PC-3 (cell line): ENCODE measurements at places on chromosomes 1 and 21.
A peak's percentile ranks its signal among the peaks of the same experiment; 100 is the strongest.

GRCh38 chr1:40362199-40362598 lies 11.3 kb upstream of the SMAP2 start:
- no peak for DNase-seq

DNA sequence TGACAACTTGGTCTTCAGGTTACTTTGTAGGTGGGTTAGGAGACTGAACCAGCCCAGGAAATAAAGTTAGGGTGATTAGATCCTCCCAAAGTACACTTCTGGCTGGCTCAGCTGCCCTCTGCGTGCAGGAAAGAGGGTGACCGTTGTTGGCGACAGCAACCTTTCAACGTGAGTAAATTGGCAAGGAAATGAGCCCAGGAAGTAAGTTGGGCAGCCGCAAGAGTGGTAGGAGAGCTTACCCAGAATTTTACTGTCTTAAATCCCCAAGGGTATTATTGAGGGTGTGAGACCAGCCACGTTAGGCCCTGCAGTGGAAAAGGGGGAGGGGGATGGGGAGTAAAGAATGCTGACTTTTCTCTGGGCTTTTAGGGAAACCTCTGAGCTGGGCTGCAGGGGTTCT lies 1.6 kb downstream of the TENT5C start:
- peak; percentile 71 for DNase-seq

- DNase-seq: peak; percentile 12
Observed at GRCh38 chr1:169694304-169695075, 16.9 kb downstream of the SELL start.

- no peak for DNase-seq
Observed at GRCh38 chr21:43716376-43717165, 2.4 kb upstream of the PDXK start.

DNA sequence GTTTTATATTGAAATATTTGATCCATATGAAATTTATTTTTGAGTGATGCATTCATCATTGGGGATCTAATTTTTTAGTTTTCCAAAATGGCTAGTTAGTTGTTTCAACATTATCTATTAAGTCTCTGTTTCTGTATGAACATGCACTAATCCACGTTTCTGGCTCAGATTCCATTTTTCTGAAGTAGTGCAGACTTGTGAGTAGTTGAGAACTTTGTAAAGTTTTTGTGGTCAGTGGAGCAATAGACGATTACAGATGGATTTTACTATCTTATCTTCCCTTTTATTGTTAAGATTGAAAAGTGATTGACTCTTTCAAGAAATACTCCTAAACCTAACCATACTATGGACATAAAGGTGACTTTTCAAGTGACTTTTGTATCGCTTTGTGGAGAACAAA lies 16.7 kb downstream of the SOAT1 start:
- DNase-seq: peak; percentile 20
